ENCODE measurements at places on chromosomes 5 and 9.

DNA sequence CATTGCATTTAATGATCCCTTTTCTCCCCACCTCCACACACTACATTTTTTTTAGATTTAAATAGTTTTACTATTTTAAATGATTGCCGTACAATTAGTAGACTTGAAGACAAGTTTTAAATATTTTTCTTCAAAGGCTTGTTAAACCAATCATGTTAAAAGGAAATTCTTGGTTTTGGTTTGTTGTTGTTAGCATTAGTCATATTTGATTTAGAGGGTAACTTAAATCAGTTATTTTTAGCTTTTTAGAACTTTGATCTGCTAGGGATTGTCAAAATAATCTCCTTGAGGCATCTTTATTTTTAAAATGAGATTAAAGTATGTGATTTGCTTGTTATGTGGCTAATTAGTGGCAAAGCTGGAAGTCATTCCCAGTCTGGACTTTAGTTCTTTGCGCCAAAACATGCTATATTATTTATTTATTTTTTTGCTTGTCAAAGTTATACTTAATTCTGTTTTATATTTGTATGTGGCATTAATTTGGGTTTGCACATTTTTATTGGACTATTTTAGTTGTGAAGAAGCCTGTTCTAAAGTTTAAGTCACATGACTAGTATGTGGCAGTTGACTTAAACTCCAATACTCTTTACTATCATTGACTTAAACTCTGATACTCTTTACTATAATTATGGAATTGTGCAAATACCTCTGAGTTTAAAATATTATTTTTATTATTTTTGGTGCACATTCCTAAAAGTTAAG lies 14.7 kb downstream of the ITGA1 start:
- DNase-seq, result no peak

DNA sequence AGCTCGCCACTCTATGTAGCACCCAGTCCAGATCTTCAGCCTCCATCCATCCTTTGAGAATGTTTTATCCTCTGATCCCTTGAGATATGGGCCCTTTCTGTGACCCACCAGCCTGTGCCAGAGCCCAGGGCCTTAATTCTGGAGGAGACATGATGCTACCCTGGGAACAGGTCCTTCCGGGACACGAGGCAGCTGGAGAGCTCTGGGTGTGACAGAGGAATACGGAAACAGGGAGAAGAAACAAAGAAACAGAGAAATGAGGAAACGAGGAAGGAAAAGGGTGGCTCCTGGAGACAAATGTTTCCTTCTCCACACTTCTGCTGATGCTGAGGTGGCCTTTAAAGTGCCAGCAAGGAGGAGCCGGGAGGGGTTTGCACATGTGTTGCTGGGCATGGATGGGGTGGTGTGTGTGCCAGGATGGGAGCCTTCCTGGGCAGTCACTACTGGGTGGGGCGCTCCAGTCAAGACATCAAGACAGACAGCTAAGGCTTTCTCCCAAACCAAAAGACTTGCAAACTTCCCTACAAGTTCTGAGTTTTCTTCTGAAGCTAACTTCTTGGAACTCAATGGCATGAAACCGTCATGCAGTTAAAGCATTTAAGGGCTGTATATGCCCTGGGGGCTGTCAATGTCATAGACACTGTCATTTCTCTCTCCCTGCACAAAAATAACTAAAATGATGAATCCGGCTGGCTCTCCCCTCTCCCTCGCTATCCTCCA lies 22.8 kb upstream of the MARCHF6 start:
- DNase-seq, result no peak

DNA sequence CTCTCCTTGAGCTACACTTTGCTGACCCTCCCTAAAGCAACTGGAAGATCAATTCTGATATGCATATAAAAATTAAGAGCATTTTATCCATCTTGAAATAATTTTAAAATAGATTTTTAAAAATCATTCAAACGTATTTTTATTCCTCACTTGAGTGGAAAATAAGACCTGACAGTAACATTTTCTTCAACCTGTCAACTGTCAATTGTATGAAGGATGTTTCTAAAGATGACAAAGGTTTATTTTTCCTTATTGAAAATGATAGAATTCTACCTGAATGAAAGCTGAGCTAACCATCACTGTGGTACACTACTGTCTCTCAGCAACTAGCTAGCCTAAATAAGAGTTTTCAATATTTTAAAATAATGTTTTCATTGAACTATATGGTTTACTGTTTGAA lies 7.0 kb downstream of the EFNA5 start:
- no peak for DNase-seq

- DNase-seq, result no peak
Measured at GRCh38 chr9:131197160-131197911, 72.0 kb downstream of the NUP214 start.

GRCh38 chr5:9429691-9430215 lies 116.1 kb downstream of the SEMA5A start:
- no peak for DNase-seq

GRCh38 chr9:75855509-75855908 lies 35.0 kb upstream of the PCSK5 start:
- no peak for DNase-seq

DNA sequence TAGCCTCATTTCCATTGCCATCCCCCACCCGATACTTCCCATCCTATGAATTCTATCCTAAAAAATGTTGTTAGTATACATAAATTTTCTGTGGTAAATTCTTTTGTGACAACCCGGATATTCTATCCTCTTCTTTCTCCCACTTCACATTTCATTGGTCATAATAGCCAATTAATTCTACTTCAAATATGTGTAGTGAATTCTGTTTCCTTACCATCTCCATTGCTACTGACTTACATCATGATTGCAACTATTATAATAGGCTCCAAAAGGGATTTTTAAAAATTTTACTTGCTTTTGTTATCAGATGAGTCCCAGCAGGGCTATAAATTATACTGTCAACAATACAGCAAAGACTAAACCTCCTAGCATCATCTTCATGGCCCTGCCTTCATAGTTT lies 1326.8 kb downstream of the PTPRD start:
- no peak for DNase-seq

- no peak for DNase-seq
Measured at GRCh38 chr9:18463991-18464390, 10.0 kb upstream of the ADAMTSL1 start.

GRCh38 chr5:174195517-174195916 lies 150.0 kb downstream of the NSG2 start:
- no peak for DNase-seq

DNA sequence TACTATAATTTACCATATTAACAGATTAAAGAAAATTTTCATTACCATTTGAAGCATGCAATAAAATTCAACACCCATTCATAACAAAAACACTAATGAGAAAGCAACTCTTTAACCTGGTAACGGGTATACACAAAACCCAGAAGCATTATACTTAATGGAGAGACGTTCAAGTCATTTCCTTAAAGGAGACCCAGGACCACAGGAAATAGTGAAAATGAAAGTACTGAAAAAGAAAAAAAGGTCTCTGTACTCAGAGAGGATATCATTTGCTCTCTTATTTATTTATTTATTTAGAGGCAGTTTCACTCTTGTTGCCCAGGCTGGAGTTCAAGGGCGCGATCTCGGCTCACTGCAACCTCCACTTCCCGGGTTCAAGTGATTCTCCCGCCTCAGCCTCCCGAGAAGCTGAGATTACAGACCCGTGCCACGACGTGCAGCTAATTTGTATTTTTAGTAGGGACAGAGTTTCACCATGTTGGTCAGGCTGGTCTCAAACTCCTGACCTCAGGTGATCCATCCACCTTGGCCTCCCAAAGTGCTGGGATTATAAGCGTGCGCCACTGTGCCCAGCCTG lies 61.6 kb downstream of the SETX start:
- no peak for DNase-seq

- no peak for DNase-seq
Measured at GRCh38 chr5:116506488-116506887, 68.1 kb downstream of the SEMA6A start.

GRCh38 chr5:64606926-64607325 lies 83.4 kb upstream of the SHISAL2B start:
- no peak for DNase-seq

GRCh38 chr5:83889971-83890745 lies 169.5 kb upstream of the HAPLN1 start:
- DNase-seq, result no peak

GRCh38 chr5:135179308-135179980 lies 145.4 kb upstream of the PITX1 start:
- DNase-seq, result no peak

DNA sequence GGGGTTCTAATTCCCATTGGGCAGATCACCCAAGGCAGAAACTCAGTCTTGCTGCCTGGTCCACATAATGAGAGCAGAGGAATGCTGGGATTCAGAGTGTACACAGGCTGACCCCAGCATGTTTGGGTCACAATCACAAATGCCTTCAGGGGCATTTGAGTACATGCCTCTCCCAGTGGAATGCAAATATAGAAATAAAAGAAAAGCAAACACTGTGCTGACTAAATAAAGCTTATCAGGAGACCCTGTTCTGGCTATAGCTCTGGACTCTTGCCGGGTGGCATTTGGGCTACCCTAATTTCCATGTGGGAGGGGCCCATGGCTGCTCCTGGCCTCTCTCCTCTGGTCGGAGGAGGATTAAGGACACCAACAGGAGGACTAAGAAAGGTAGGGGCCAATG lies 121.4 kb downstream of the DOCK8 start:
- no peak for DNase-seq

DNA sequence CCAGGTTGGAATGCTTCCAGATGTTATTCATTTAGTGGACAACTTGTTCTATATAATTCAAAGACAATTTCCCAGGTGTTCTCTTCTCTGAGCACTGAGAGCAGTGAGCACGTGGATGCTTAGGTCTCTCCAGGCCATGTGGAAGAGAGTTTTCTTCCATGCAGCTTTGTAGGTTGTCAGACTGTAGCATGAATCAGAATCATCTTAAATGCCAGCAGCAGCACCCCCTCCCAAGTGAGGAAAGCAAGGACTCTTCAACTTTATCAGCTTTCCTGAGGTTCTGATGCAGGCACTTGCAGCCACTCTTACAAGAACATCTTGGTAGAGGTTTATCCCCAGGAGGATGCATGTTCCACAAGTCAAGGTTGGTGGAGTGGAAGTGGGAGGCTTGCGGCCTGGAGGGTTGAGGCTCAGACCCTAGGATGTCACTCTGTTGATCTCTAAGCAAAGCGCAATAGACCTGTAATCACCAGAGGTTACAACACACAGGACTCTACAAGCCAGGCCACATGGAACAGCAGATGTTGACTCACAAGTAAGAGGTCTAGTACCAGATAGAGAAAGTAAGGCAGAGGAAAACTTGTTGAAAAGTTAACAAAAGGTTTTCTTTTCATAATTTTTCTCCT lies 47.7 kb downstream of the UGCG start:
- no peak for DNase-seq

DNA sequence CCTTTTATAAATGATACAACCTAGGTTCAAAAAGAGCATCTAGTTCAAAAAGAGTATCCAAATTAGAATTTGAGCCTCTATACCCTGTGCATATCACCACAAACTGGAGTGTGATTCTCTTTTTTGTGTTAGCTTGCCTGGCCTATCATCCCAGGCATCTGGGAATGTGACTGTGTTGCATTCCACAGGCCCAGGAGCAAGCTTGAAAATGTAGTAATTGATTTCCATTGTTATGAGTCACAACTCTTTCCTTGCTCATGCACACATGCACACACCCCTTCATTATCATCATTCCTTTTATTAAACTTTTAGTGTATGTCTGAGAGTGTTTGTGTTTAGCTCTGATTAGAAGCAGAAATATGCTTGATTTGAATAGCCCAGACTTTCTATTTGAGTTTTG lies 75.2 kb downstream of the FCHO2 start:
- no peak for DNase-seq

GRCh38 chr9:306907-307306 lies 92.2 kb downstream of the DOCK8 start:
- no peak for DNase-seq

GRCh38 chr9:85971731-85972130 lies 30.8 kb downstream of the NAA35 start:
- DNase-seq, result no peak

DNA sequence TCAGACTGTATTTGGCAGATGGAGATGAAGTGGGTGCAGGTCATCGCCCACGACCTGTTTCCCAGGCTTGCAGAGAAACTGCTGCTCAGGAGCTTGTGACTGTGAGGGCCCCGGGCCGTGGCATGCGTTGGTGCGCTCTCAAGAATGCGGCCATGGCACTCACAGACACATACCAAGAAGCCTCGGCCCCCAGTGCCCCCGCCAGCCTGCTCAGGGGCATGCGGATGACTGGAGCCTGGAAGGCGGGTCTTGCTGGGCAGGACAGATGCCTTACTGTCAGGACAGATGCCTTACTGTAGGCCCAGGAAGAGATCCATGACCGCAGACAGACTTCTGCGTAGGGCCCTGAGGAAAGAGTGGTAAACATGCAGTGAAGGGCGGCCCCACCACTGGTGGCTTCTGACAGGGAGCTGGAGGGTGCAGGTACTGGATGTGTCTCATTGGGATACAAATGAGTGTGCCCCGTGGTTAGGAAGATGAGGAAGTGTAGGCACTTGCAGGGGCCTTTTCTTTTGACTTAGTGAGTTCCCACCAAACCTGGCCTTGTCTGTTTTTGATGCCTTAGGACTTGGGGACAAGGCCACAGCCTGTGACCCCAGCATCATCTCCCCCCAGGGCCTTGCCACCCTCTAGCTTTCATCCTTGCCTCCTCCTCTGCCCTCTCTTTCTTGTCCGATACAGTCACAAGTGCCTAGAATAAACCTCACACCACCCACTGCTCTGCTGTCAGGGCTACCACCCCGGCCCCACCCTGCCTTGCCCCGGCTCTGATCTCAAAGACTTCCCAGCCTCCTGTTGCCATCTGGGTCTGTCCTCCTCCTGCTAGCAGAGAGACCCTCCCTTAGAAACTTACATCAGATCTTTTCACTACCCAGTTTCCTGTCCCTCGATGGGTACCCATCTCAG lies 68.8 kb upstream of the ABL1 start:
- DNase-seq, result no peak

DNA sequence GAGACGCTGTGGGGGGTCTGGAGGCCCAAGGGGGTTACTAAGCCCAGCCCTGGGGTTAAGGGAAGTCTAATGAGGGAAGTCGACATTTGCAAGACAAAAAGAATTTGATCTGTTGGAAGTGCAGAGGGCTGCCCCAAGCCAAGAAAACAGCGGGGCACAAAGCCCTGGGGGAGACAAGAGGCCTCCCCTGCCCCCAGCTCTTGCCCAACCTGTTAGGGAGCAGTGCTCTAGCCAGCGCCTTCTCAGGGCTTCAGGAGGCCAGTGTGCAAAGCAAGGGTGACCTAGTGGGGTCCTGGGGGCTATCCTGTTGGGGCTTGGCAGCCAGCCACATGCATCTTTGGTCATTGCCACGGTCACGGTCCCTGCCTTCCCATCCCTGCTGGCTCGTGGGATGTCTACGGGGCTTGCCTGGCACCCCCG lies 25.2 kb downstream of the GFI1B start:
- no peak for DNase-seq

DNA sequence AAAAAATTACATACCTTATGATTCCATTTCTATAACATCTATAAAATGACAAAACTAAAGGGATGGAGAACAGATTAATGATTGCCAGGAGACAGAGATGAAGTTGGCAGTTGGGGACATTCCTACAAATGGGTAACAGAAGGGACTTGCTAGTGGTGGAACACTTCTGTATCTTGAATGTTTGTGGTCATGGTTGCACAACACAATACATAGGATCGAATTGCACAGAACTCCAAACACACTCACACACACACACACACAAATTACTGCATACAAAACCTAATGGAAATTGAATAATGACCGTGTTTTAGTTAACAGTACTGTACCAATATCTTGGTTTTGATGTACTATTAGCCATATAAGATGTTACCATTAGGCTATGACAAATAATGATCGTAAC lies 330.7 kb upstream of the POU5F2 start:
- DNase-seq, result no peak

- DNase-seq, result no peak
Measured at GRCh38 chr5:132658381-132659302, 669 bp downstream of the IL13 start.

Data from stimulated activated CD4-positive, alpha-beta T cell treated with anti-CD3 and anti-CD28 coated beads, Interleukin-1b, Interleukin-23, amount 100 ng/mL, for 1 hour (primary cell).